ENCODE measurements at places on chromosomes 6 and 20.

DNA sequence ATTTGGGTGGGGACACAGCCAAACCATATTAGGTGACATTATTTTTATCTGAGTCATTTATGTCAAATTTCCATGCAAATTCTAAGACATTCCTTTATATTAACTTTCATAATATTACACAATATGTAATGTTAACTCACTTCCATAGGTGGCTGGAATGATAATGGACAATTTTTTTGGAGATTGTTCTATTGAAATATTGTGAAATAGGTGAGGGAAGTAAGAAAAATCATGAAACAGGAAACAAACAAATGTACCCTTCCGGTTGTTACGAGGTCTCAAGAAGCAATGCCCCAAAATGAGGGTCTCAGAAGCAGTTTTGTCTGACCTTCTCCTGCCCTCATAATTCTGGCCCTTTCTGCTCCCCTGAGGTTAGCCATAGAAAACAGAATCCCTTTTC, 306.5 kb downstream of the HDGFL1 start:
- no peak for DNase-seq

DNA sequence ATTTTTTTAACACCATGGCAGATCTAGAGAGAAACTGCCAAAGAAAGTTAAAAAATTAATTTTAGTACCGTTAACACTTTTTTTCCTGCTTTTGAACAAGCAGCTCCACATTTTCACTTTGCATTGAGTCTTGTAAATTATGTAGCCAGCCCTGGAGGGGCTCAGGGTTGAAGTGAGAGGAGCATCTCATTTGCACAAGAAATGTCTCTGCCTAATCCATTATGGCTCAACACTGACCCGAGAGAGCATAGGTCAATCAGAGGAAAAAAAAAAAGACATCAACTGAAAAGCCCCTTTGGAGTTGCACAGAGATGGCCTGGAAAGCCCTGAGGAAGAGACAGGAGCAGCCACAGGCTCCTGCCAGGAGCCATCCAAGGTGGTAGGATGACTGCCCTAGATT, 4.3 kb upstream of the SLPI start:
- DNase-seq, result no peak

- DNase-seq, result no peak
These were observed 277.5 kb downstream of the UST start for GRCh38 chr6:149024361-149024760.

DNA sequence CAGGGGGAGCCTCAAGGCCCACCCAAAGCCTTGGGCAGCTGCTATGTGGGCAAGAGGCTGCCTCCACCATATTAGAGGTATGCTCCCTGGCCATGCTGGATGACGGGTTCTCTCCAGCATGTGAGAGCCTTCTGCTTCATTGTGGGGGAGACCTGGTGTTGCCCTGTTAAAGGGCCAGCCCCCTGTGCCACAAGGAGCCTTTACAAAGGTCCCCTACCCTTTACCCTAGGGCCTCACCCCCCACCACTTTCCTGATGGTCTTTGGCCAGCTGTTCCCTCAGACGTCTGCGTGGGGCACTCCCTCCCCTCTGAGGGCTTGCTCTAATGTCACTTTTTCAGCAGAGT, 5.2 kb downstream of the ADIG start:
- DNase-seq, result no peak

- DNase-seq, result no peak
These were observed 87.0 kb downstream of the OR2B2 start for GRCh38 chr6:27825025-27825793.

DNA sequence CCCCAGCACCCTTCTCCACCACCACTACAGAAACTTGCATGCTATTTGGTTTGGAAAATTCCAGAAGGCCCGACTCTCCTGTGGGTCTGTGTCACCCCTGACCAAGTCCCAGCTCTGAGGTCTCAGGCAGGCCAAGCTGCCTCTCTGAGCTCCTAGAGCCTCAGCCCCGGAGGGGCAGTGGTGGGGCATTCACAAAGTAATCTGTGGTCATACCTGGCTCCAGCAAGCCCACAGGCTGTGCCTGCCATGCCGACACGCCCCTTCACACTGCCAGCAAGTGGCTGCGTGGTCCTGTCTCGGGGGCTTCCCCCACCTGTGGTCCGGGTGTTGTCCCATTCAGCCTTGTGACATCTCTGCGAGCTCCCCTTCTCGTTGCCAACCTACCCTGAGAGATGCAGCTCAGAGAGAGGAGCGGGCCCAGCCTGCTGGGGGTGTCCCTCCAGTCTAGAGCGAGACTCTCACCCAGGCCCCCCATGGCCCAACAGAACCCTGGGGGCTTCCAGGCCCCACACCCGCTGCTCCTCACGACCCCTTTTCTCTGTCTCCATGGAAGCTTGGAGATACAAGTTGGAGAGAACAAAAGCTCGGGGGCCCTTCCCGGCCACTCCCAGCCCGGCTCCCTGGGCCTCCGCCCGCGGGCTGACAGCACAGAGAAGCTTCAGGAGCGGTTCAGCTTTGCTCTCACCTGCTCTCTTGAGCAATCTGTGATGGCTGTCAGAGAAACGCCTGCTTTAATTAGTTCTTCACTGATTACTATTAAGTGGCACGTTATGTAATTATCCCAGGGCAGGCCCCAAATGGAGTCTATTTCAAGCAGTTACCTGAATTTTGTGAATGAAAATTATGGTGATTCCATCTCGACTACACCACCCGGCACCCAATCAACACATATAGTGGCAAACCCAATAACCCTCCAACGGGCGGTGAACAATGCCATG, 147.7 kb upstream of the PHACTR3 start:
- DNase-seq, result no peak

DNA sequence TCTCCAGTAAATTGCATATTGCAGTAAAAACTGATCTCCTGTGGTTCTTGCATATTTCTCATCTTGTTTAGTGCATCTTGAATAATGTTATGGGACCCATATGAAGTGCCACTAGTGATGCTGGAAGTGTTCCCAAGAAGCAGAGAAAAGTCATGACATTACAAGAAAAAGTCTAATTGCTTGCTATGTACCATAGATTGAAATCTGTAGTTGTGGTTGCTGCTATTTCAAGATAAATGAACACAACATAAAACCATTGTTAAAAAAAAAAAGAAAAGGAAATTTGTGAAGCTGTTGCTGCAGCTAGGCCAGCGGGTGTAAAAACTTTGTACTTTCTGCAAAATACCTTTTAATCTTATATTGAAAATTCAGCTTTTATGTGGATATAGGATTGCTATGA, 304.5 kb downstream of the PHF3 start:
- no peak for DNase-seq

DNA sequence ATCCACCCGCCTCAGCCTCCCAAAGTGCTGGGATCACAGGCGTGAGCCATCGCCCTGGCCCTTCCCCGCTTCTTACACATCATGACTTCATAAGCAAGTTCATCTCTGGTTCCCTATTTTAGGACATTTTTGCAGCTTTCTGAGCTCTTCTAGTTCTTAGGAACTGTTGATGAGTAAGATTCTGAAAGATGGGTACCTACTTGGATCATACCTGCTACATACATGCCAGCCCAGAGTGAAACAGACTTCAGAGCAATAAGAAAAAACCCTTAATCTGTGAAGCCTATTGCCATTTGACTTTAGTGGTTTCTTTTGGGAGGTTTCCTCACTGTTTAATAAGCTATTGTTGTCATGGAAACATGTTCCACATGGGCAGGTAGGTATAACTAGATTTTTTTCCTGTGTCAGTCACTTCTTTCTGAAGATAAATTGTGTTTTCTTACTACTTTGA, 27.9 kb upstream of the TMEM217 start:
- peak; percentile 3 for DNase-seq

- no peak for DNase-seq
These were observed 248.2 kb downstream of the DLL1 start for GRCh38 chr6:170042596-170043118.

- DNase-seq, result no peak
These were observed 75.4 kb downstream of the RPP40 start for GRCh38 chr6:4928426-4928825.

GRCh38 chr6:34056305-34057108, 89.4 kb downstream of the GRM4 start:
- no peak for DNase-seq

DNA sequence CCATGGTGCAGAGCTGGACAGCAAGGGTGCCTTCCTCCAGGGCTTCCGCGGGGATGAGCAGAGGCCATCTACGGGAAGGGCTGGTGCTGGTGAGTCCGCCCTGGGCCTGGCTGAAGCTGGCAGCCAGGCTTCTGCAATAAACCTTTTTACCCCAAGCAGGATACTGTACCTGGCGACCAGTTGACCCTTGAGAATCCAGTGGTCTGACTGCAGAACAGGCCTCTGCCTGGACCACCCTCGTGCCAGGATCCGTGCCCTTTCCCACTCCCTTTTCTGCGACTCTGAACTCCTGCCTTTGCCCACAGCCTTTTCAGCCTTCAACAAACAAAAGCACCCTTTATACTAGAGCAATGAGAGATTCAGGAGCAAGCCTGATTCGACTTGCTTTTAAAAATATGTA, 18.9 kb downstream of the CDH26 start:
- no peak for DNase-seq

GRCh38 chr6:163331245-163331644, 83.3 kb upstream of the QKI start:
- DNase-seq, result no peak

GRCh38 chr20:24452498-24453127, 16.8 kb upstream of the SYNDIG1 start:
- no peak for DNase-seq

DNA sequence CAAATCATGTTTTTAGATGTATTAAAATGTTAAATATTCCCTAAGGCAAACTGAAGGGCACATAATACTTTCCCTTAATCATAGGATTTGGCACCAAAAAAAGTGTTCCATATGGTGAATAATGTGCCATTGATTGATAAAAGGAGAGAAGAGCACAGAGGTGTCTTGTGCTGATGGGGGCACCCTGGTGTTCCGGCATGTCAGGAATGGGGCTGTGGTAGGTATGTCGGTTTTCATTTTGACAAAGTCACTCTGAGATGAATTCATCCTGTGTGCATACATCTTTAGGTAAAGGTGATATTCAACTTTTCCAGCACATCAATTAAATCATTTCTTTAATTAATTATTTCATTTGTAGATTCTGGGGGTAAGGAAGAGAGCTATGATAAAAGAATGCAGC, 36.8 kb downstream of the CENPW start:
- DNase-seq, result no peak

GRCh38 chr6:133587546-133588160, 301.3 kb upstream of the TCF21 start:
- DNase-seq, result no peak

DNA sequence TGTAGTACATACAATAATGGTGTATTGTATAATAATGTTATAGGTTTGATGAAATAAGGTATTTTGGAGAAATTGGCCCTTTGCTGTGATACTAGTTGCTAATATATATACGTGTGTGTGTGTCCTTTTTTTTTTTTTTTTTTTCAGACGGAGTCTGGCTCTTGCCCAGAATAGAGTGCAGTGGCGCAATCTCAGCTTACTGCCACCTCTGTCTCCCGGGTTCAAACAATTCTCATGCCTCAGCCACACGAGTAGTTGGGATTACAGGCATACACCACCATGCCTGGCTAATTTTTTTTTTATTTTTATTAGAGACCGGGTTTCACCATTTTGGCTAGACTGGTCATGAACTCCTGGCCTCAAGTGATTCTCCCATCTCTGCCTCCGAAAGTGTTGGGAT, 23.3 kb downstream of the SENP6 start:
- no peak for DNase-seq

GRCh38 chr6:26216886-26217713, 129.9 kb downstream of the HFE start:
- peak; percentile 69 for DNase-seq

DNA sequence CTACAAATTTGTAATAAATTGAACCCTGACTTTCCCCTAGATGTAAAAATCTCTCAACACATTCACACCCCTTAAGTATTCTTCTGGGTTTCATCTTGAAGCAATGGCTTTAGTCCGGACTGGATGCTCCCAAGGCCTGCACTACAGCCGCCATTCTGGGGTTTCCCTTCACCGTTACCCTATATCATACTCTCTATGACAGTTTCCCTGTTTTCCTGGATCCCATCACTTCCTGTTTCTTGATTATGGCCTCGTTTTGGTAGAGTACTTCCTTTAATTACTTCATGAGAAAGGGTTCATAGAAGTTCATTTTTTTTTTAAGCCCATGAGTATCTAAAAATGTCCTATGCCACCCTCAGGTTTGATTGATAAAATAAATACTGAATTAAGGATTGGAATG, 11.7 kb downstream of the FIG4 start:
- no peak for DNase-seq

DNA sequence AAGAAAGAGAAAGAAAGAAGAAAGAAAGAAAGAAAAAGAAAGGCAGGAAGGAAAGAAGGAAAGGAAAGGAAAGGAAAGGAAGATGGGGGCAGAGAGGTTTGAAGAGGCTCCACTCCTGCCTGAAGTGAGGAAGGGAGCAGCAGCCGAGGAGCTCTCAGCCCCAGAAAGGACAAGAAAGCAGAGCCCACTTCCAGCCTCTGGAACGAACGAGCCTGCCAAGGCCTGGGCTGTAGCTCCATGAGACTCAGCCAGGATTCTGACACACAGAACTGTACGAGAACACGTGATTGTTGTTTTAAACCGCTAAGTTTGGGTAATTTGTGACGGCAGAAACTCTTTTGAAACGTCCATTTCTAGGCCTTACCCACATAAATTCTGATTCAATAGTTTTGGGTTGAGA, 69.5 kb downstream of the TTLL2 start:
- no peak for DNase-seq

GRCh38 chr20:59207742-59208357, 44.2 kb downstream of the ZNF831 start:
- DNase-seq, result peak; percentile 81

DNA sequence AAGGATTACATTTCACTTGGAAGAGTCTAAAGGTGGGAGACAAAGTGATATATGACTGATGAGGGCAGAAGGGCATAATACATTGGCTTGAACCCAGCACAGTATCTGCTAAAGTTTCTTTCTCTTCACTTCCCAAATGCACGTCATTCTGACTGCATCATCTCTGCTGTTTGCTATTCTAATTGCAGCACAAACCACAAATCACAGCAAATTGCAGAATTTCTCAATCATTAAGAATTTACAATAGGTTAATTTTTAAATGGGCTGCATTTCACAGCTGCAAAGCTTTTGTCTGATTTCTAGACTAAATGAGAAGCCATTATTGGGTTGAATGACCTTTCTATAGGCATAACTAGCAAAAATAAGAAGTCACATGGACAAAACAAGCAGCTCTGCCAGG, 337.0 kb downstream of the RNGTT start:
- no peak for DNase-seq

DNA sequence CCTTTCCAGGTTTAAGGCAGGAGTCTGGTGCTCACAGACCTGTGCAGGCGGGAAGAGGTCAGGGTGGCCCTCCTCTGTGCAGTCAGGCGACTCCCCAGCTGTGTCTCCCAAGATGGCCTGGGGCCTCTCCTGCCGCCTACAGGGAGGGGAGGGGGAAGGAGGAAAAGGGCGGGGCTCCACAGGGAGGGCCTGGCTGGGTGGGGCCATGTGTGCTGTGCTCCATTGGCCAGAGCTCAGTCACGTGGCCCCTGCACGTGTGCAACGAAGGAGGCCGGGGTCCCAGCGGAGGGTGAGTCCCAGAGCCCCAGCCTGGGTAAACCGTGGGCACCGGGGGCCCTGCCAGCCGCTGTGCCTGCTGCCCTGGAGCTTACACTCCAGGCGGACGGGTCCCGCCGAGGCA, 211.6 kb downstream of the ZDHHC14 start:
- DNase-seq, result no peak

Measured in stimulated activated CD4-positive, alpha-beta T cell treated with anti-CD3 and anti-CD28 coated beads, Interleukin-4, amount 100 ng/mL, for 1 hour (primary cell).